GM18507 (cell line): ENCODE measurements at places on chromosomes 2 and 18.
A peak's percentile ranks its signal among the peaks of the same experiment; 100 is the strongest.

DNA sequence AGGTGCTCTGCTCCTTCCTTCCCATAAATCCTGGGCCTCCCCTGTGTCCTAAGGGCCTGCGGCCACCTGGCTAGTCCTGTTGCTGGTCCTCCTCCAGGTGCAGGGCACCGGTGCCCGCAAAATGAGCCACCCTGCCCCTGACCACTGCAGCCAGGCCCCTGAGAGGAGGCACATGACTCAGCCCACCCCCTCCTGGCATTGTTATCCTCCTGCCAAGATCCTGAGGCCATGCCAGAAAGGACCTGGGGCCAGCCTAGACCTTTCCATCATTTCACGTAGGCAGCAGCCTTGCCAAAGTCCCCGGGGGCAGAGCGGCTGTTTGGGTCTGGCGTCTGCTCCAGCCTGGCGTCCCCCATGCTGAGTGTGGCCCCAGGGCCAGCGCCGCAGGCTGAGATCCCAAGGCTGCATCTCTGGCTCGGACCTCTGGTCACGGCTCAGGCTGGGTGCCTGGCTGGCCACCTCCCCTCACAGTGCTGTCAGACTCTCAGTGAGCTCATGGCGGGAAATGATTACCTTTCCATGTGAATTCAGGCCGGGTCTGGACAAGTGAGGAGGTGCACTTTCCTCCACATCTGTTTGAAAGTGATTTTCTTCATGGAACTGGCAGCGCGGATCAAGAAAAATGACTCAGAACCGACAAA is 81.0 kb downstream of the NDUFA10 start:
- DNase-seq: no peak

DNA sequence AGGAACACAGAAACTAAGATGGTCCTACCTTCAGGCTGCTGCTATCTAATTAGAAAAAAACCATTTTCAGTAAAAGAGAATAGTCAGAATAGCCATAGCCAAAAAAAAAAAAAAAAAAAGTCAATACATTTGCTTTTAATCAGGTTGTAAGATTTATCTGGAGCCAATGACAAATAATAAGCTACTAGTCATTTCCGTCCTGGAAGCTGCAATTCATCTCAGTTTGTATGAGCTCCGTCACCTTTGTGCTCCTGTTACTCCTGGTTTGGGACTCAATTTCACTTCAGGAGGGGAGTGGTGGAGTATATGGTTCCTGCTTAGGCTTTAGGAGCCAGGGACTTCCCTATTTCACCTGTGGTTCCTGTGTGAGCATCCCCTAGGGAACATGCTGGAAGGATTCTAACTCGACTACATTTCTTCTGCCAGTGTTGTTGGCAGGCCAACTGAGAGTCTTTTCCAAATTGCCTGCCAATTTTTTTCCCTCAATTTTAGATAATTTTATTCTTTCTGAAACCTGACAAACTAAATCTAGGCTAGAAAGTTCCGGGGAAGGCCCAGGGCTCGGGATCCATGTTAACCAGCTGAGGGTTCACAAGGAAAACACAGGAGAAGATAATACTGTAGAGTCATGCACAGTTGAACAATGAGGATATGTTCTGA is 481.8 kb downstream of the DLGAP1 start:
- DNase-seq: no peak

DNA sequence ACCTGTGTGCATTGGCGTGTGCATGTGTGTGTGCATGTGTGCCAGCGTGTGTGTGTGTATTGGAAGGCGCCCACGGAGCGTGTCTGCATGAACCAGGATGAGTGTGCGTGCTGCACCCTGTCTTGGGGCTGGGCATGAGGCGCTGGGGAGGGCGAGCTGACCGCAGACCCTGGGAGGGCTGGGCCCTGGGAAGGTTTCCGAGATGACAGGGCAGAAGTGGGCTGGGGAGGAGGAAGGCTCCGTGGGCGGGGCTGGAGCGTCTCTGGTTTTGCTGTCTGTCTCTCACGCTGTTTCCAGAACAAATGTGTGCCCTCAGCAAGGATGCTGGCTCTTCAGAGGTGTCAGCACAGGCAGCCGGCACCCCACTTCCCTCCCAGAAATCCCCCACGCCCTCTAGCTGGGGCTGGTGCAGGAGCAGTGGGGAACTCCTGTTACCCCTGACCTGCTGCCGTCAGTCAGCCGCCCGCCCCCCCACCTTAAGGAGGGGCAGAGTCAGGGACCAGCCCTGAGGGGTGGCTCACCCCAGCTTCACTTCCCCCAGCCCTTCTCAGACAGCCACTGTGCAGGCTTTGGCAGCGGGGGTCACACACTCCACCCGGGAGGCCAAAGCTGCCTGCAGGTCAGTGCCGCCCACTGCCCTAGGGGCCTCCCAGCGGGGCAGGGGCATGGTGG is at the start of gene GPR35:
Gene GPR35 (plus strand): TSS at position 531 of the 672 bp plus-strand sequence. CDS start 4,473 bp downstream, outside the sequence.
- no peak for DNase-seq

DNA sequence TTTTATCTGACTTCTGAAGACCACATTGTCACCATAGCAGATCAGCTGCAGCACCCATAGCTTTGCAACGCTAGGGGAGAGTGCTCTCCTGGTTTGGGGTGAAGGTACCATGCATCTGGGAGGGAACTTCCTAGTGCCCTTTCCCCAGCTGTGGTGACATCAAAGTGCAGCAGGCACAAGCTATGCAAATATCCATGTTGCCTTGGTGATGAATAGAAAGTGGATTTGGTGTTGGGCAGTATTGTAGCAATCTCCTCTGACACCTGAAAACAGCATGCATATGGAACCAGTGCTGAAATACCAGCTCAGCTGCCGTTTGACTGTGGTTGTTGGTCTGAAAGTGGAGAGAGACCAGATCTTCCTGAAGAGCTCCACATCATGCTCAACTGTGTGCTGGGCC is 37.1 kb downstream of the BCL2L11 start:
- no peak for DNase-seq

DNA sequence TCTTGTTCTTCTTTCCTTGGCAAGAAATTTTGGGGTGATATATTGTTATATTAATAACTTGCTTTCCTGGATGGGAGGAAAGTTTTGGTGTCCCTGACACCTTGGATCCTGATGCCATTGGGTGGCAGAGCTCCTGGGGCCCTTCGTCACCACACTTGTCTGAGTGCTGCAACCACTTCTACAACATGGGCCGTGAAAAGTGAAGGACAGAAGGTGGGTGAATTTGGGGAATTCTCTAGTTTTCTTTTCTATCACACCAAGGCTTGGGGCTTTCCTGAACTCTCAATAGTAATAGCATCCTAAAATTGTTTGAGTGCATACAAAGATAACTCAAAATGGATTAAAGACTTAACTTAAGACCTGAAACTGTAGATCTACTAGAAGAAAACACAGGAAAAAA is 10.0 kb downstream of the ACOXL start:
- DNase-seq: no peak

- DNase-seq: no peak
Observed at GRCh38 chr2:20241973-20242726, 17.2 kb upstream of the SDC1 start.

DNA sequence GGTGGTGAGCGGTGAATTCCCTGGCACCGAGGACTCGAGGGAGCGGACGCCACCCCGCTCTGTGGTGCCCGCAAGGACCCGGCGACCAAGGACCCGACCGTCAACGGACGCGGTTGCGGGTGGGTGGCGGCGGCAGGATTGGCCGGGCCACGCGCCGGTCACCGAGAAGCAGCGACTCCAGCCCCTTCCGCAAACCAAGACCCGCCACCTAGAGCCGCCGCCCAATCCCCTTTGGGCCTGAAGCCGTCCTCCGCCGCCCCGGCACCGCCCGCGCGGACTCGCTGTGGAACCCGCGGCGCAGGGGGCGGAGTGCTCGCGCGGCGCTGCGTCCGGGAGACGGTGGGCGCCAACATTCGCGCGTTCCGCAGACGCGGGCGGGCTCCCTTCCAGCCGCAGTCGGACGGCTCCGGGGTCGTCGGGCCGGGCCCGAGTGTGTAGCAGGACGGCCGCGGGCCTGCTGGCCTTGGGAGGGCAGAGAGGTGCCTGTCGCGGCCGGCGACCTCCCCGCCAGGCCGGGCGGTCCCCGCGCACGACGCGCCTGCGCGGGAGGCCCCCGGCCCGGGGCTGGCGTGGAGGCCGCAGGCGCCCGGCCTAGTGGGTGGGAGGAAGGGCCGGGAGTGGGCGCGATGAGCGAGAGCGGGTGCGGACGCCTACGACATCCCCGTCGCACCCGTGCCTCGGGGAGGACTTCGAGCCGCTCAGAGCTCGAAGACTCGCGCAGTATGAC is at the start of the genes FAM228B and PFN4:
Gene FAM228B (plus strand): TSS at position 275 of the 727 bp plus-strand sequence. CDS start 893 bp downstream, outside the sequence.
Gene PFN4 (minus strand): TSS at position 140 of the 727 bp plus-strand sequence. CDS start 799 bp downstream, outside the sequence.
- DNase-seq: peak; percentile 89

GRCh38 chr2:212975333-212975732 is 176.1 kb downstream of the IKZF2 start:
- DNase-seq: no peak

GRCh38 chr2:55011831-55012671 is 38.2 kb downstream of the RTN4 start:
- DNase-seq: no peak

- no peak for DNase-seq
Observed at GRCh38 chr18:41745166-41746049, 209.6 kb upstream of the PIK3C3 start.
